Activated CD4-positive, alpha-beta memory T cell treated with anti-CD3 and anti-CD28 coated beads, Interleukin-2, amount 10 ng/mL, durations not matched to agents 7 days and 5 days (primary cell): ENCODE measurements at places on chromosomes 4 and X. TPM values are rescaled to one million over a fixed set of nuclear protein-coding genes. Genes with fewer than 3 reads are reported as not detected.

TCP11X2 gene
- total RNA-seq, result not detected

- no peak for DNase-seq
Observed at GRCh38 chrX:67585401-67585800, 41.6 kb downstream of the AR start.

APBB2 gene
- 1.3 TPM for total RNA-seq

DNA sequence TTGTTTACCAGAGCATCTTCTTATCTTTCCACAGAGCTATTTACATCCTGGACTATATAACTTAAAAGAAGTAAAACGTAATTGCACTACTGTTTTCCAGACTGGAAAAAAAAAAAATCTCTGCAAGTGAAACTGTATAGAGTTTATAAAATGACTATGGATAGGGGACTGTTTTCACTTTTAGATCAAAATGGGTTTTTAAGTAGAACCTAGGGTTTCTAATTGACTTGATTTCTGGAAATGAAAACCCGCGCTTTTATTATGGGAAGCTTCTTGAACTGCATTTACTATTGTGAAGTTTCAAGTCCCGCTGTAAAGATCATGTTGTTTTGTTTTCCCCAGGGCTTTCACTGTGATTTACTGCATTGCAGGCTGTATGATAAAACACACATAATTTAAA, 162.7 kb downstream of the STIM2 start:
- no peak for DNase-seq

GRCh38 chr4:68576272-68577125, at the start of gene UGT2B17:
TSS of gene UGT2B17 (minus strand) at chr4:68576322. CDS start at chr4:68568484, 7,838 bp downstream.
- no peak for DNase-seq

CT45A3 gene
- not detected for total RNA-seq

RPS6KA6 gene
- total RNA-seq, result 0.05 TPM

DNA sequence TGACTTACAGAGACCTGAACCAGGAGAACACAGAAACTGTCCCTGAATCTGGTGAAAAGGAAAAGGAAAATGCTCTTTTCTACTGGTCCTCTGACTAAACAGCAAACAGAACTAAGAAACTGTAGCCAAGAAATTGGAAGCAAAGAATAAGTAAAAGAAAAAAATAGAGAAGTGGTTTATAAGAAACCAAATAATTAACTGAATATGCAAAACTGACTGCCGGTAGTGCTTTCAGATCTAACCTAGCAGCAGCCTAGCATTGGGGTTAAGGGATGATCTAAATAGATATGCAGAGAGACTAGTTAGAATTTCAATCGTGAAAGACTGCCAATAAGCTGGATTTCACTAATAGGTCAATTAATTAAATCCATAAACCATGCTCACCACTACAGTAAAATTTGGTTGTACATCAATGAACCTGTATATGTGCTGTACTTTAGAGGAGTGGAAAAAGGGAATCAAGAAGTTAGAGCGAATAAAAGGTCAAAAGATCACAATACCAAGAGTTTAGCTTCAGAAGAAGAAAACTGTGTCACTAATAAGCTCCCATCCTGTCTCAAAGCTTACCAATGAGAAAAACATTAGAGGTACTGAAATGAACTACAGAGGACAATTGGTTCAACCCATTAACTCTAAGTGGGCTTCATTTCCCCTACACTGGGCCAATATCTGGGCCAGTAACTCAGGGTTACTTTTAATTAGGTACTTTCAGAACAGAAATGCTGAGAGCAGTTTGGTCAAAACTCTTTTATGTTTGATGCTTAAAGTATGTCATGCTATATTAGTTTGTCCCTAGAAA, 53.6 kb downstream of the KLHL13 start:
- no peak for DNase-seq

DNA sequence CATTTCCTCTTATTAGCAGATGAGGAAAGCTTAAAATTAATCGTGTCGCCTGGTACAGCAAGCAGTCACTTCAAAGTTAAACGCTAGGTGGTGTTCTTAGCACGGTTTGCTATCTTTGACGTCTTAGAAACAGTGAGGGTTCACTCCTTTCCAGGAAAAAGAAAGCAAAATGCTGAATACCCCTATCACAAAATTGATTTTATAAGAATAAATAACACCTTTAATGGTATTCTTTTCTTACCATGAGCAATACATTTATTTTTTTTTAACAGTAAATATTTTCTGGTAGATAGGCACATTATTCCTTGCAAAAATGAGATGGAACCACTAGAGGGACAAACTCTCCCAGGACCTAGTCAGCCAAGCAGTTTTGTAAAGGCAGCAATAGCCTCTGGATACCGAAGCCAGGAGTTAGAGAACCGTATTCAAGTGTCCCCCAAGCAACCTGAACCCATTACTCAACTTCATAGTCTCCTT, 153.9 kb downstream of the KDR start:
- DNase-seq, result no peak

- DNase-seq, result no peak
Observed at GRCh38 chr4:174437324-174437723, 85.0 kb downstream of the HPGD start.

GRCh38 chrX:49292400-49293362, 10.8 kb upstream of the GAGE10 start:
- no peak for DNase-seq

- no peak for DNase-seq
Observed at GRCh38 chr4:106993827-106994226, 42.3 kb downstream of the DKK2 start.

GUCY1B1 gene
- total RNA-seq, result 0.10 TPM

GRCh38 chr4:23134331-23134730, 441.6 kb downstream of the GBA3 start:
- DNase-seq, result no peak

DNA sequence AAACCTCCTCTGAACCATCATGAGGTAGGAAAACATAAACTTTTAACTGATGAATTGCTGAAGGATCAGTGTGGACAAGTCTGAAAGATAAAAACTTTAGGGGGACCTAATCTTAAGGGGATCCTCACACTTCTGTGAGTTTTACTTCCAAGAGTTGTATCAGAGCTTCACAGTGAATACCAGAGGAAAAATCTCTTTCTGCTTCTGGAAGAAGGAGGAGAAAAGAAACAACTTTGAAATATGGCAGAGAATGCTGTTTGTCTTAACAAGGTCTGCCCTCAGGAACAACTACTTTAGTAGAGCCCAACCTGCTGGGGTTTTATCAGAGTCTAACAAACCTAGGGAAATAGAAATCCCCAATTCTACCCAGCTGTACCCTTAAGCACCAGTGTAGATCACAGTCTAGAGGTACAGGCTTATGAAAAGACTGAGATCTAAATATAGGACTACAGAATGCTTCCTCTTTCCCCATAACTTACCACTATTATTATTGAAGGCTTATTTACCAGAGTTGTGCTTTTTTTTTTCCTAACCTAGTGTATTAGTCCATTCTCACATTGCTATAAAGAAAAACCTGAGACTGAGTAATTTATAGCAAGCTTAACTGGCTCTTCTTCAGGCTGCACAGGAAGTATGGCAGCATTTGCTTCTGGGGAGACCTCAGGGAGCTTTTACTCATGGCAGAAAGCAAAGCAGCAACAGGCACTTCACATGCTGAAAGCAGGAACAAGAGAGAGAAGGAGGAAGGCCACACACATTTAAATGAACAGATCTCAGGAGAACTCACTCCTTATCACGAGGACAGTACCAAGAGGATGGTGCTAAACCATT, 167.9 kb downstream of the CAMK2D start:
- no peak for DNase-seq

- DNase-seq, result peak; percentile 43
Observed at GRCh38 chrX:9355739-9356138, 109.1 kb upstream of the TBL1X start.

DNA sequence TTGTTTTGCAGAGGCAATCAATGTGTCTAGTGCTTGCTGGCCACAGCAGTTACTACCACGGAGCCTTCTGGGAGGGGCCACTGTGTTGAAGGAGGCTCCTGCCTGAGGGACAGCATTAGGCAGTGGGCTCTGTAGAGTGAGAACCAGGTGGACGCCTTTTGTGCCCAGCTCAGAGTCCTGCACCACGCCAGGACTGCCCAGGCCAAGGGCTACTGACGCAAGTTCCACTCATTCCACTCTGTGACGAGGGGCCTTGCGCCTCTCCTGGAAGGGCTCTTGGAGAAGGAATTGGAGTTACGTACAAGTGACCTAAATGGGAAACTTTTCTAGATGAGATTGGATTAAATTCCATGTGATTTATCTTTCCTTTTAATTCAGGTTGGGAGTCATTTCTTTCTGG, 102.8 kb upstream of the MAGEE2 start:
- no peak for DNase-seq

DNA sequence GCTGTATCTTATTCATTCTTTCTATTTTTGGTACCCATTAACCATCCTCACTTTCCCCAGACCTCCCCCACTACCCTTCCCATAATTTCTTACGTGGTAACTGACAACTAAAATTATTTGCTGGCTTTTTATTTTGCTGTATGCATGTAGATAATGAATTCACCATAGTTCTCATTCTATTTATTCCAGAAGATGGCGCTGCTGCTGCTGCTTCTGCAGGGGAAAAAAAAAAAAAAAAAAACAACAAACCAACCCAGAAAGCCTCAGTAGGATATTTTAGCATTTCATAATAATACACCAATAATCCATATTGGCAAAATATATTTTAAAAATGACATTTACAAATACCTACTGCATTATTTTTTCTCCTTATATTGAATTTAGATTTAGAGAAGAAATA, 416.6 kb upstream of the MAGEB18 start:
- no peak for DNase-seq

DNA sequence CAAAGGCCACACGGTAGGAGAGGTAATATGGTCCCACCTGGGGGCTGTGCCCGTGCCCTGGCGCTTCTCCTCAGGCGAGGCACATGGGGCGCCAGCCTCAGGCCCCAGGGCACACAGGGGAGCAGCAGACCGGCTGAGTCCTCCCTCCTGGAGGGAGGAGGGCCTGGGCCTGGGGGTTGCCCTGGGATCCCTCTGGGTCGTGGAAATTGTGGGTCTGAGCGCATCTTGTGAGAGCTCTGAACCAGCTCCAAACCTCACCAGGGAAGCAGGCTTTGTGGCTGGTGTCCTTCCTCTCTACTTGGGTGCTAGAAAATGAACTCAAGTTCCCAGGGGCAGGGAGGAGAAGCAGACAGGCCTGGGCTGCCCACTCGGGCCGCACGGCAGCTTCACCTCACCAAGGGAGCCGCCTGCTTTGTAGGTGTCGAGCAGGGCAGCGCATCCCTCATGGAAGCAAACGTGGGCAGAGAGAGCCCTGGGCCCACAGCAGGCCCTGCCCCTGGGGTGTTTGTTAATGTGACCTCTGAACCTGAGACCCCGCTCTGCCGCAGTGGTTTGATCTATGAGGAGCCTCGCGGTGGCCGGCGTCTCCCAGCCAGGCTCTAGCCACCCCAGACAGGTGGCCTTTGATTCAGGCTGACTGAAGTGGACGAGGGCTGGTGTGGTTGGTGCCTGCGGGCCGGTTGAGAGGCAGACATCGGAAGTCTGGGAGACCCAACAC, 10.8 kb downstream of the HTRA3 start:
- DNase-seq, result no peak

DNA sequence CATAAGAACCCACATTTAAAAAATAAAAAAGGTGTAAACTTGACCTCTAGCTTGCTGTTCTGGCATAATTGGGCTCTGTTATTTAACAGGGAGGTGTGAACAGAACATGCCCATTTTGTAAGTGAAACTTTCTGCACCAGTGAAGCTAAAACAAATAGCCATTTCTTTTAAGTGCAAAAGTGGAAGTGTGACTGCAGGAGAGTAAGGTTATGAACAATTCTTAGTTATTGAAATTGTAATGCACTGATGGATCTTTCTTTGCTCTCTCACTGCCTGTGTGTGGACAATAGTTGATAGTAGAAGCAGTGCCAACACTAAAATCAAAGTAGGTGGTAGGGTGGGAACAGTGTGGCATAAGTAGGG, 12.6 kb downstream of the P2RY10 start:
- no peak for DNase-seq

HSPA4L gene
- 0.30 TPM for total RNA-seq

GRCh38 chr4:187204389-187204918, 480.8 kb upstream of the FAT1 start:
- no peak for DNase-seq

TEC gene
- 0.60 TPM for total RNA-seq

EXOSC9 gene
- 51.0 TPM for total RNA-seq

DNA sequence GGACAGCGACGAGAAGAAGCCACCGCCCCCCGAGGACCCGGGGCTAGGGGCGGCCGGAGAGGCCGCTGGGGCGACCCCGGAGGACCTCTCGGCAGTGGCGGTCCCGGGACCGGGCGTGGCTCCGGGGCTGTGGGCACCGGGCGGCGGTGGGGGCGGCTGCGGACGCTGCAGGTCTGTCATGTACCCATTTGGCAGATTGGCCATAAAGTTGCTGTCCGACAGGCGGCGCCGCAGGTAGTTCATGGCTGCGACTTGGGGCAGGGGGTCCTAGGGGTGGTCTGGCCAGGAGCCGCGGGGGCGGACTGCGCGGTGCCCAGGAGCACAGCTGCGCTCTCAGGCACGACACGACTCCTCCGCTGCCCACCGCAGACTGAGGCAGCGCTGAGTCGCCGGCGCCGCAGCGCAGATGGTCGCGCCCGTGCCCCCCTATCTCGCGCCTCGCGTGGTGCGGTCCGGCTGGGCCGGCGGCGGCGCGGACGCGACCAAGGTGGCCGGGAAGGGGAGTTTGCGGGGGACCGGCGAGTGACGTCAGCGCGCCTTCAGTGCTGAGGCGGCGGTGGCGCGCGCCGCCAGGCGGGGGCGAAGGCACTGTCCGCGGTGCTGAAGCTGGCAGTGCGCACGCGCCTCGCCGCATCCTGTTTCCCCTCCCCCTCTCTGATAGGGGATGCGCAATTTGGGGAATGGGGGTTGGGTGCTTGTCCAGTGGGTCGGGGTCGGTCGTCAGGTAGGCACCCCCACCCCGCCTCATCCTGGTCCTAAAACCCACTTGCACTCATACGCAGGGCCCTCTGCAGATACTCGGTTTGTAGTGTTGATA, at the start of gene SYN1:
Gene SYN1, minus strand, starts transcription at position 372 of the 817 bp plus-strand sequence. Its CDS starts 129 bp downstream, at position 243.
- DNase-seq, result peak; percentile 82

DNA sequence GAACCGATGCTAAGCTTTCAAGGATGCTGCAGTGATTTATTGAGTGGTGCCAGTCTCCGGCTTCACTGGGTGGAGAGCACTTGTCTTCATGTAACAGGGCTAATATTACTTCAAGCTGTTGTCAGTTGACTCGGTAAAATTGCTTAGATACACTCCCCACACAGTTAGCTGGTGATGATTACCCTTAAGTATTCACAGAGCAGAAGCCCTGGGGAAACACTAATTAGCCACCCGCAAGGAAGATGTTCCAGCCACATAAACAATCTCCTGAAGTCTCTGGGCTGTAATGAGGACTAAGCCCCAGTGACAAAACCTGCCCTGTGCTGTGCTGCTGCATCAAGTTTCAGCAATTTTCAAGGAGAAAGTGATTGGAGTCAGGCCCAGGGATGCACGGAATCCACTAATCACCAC, 37.3 kb upstream of the GK2 start:
- DNase-seq, result no peak

- no peak for DNase-seq
Observed at GRCh38 chr4:14943749-14944148, 58.5 kb upstream of the CPEB2 start.

DNA sequence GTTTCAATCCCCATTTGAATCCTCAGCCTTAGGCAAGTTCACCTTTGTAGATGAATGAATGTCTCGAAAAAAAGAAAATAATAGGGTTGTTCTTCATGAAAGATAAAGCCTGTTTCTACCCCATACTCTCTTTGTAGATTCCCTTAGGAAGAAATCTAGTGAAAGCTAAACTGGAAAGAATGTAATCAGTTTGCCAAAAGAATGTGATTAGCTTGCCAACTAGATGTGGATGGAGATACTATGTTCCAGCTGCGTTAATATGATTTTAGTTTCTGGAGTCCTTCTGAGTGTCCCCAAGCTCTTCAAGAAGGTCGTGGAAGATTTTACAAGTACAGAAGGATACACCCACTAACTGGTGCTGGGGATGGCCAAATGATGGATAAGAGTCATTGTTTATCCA, 162.3 kb upstream of the EDNRA start:
- DNase-seq, result no peak

- no peak for DNase-seq
Observed at GRCh38 chrX:7062903-7063302, 84.6 kb upstream of the STS start.
